CD4-positive, alpha-beta T cell (primary cell): ENCODE measurements at places on chromosomes 2 and 18. TPM values are rescaled to one million over a fixed set of nuclear protein-coding genes. Genes with fewer than 3 reads are reported as not detected.

DNA sequence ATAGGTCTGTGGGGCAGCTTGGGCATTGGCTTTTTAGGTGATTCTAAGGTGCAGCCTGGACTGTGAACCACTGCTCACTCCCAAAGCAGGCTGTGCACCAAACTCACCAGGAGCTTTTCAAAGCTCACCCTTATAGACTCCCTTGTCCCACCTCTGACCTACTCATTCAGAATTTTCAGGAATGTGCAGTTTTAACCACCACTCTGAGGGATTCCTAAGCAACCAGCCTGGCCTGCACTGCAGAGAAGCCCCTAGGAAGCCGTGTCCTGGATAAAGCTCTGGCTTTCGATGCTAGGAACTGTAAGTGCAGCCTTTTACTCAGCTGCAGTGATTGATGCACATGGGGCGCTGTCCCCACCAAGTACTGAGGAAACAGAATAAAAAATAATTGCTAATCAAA, 33.0 kb downstream of the MRO start:
- H3K36me3 ChIP-seq = no peaks in the 10 kb centered on the region
- H3K4me3 ChIP-seq = no peak overlapping the region
- H3K27ac ChIP-seq = no peak overlapping the region
- no peaks in the 10 kb centered on the region for H3K4me1 ChIP-seq

DNA sequence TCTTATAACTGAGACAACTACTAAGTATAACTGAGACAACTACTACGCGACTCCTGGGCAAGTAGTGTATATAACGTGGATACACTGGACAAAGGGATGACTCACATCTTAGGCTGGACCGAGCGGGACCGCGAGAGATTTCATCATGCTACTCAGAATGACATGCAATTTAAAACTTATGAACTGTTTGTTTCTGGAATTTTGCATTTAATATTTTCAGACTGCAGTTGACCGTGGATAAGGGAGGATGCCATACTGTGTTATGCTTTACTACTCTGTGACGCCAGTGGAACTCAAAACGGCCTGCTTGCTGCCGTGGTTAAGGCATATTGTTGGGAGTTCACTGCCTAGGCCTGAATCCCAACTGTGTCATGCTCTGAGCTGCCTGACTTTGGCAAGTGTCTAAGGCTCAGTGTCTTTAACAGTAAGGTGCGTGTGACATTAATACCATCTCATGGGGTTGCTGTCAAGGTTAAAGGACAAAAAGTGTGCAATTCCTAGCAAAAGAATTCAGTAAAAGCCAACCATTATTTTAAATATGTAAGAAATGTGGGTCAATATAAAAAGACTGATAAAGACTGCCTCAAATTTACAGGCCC, 64.6 kb downstream of the BMP10 start:
- peak overlapping the region; percentile 33 for H3K27ac ChIP-seq
- H3K4me3 ChIP-seq = no peak overlapping the region
- DNase-seq = no peak
- peaks cover 30% of the 10 kb centered on the region for H3K4me1 ChIP-seq

The MROH2A gene
- not detected for total RNA-seq

The TMEM163 gene
- 0.47 TPM for total RNA-seq
